ENCODE measurements at places on chromosomes 3 and 15. TPM values are rescaled to one million over a fixed set of nuclear protein-coding genes. Genes with fewer than 3 reads are reported as not detected.

Gene FBXL22
- 1.6 TPM for polyA plus RNA-seq

Gene POPDC2
- 3.8 TPM for polyA plus RNA-seq

Gene CCNB2
- 46.9 TPM for polyA plus RNA-seq

Gene PAK6
- polyA plus RNA-seq, result 5.5 TPM

DNA sequence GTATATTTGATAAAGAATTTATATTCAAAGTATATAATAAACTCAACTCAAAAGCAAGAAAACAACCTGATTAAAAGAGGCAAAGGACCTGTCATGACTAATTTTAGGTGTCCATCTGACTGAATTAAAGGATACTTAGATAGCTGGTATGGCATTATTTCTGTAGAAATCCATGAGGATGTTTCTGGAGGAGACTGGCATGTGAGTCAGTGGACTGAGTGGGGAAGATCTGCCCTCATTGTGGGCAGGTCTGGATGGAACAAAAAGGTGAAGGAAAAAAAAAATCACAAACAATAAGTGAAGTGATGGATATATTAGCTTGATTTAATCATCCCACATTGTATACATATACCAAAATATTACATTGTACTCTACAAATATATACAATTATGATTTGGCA, 16.6 kb downstream of the ANKRD28 start:
- no peak for DNase-seq

DNA sequence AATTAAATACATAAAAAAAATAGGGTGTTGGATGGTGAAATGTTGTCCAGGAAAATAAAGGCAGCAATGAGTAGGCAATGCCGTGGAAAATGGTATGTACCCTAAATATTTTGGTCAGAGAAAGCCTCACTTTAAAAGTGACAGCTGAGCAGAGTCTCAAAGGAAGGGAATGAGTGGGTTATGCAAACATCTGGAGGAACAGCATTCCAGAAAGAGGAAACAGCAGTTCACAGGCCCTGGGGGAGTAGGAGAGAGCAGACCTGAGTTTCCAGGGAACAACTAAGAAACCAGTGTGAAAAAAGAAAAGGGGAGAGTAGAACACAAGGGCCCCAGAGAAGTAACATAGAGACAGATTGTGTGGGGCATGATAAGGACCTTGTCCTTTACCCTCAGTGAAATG, 230.0 kb upstream of the CNTN3 start:
- DNase-seq, result no peak

DNA sequence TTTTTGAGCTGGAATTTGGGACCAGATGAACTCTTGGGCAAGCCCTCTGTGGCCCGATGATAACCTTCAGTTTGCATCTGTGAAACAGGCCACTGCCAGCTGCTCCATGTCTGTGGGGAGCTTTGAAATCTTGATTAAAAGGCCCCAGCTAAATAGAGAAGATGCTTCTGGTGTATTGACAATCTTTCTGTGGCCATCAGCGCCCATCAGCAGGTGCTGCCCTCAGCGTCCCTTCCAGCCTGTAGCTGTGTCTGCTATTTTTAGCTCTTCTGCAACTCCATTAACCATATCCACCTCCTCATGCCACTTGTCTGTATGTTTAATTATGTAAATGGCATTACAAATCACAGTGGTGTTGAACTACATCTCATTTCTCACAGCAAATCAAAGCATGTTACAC, 54.0 kb downstream of the CHCHD6 start:
- DNase-seq, result no peak

DNA sequence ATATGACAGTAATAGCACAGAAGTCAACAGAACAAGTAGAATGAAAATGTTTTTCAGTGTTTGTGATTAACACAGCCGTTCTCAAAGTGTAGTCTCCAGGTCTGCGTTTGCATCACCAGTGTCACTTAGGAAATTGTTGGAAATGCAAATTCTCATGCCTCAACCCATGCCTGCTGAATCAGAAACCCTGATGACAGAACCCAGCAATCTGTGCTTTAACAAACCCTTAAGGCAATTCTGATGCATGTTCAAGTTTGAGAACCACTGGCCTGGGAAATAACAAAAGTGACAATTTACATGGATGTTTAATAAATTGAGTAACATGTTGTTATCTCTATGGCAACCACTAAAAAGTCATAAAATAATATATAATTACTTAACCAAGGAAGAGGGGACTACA, 103.1 kb upstream of the ATP11B start:
- DNase-seq, result no peak
